ENCODE measurements at places on chromosomes 6 and 20.

DNA sequence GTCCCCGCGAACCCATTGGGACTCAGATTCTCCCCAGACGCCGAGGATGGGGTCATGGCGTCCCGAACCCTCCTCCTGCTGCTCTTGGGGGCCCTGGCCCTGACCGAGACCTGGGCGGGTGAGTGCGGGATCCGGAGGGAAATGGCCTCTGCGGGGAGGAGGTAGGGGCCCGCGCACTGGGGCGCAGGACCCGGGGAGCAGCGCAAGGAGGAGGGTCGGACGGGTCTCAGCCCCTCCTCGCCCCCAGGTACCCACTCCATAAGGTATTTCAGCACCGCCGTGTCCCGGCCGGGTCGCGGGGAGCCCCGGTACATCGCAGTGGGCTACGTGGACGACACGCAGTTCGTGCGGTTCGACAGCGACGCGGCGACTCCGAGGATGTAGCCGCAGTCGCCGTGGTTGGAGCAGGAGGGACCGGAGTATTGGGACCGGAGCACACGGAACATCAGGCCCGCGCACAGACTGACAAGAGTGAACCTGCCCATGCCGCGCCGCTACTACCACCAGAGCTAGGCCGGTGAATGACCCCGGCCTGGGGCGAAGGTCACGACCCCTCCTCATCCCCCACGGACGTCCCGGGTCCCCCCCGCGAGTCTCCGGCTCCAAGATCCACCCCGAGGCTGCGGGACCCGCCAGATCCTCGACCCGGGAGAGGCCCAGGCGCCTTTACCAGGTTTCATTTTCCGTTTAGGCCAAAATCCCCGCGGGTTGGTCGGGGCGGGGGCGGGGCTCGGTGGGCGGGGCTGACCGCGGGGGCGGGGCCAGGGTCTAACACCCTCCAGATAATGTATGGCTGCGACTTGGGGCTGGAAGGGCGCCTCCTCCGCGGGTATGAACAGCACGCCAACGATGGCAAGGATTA lies 15.7 kb upstream of the HLA-A start:
- DNase-seq, result peak; percentile 81

DNA sequence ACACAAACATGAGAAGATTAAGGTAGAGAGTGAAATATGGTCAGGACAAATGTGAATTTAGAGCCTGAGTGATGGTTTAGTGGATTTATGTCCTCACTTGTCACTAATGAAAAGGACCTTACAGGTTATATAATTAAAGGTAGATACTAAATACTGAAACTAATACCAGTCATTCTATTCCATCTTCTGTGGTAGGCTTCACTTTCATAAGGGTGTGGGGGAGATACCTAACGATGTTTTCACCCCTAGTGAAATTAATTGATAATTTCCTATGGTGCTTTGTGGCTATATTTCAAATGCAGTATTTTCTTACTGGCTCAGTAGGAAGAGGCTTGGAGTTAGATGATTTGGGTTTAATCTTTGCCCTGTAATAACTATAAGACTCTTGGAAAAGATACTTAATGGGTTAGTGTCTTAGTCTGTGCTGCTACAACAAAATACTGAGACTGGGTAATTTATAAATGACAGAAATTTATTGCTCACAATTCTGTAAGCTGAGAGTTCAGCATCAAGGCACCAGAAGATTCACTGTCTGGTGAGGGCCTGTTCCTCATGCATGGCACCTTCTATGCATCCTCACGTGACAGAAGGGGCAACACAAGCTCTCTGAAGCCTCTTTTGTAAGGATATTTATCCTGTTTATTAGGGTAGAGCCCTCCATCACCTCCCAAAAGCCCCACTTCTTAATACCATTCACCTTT lies 21.3 kb downstream of the RNF217 start:
- no peak for DNase-seq

DNA sequence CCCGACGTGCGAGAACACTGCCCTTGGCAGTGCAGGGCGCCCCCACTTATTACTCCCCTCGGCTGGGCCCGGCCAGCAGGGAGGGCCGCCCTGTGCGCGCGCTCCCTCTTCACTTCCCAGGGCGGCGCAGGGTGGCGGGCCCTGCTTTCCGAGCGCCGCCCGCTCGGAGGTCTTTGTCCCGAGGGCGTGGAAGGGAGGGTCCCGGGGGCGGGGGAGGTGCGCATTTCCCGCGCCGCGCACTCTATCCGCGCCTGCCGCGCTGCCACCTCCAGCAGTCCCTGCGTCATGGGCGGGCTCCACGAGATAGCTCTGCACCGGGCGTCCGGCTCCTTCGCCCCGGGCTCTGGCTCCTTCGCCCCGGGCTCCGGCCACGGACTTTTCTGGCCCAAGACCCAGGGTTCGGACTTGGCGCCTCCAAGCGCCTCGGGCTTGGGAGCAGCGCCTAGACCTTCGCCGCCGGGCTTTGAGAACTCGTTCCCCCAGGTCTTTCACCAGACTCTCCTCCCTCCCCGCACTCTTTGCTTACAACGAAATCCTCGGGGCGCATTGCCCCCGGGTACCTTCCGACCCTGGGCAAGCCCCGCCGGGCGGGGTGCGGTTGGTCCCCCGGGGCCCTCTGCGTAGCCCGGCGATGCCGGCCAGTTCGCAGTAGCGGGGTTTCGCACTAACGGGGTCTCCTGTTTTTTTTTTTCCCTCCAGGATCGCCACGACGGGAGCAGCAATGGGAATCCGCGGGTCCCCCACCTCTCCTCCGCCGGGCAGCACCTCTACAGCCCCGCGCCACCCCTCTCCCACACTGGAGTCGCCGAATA lies 1.6 kb downstream of the TFAP2C start:
- no peak for DNase-seq

DNA sequence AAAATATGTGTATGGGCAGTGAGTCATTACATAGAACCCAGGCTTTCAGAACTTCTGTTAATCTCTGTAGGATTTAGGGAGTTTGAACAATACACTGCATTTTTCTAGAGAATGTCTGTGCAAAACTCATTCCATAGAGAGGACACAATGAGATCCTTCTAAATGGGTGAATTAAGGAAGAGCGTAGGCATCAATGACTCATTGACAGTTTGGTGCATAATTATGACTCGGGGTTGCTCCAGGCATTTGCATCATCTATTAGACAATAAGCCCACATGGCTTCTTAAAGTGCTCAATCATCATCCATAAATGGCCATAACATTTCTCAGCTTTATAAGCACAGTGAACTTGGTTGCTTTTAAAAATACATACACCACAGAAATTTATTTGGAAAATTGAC lies 625.5 kb downstream of the CDH26 start:
- no peak for DNase-seq

- no peak for DNase-seq
Measured at GRCh38 chr6:131640576-131640975, 3.5 kb downstream of the ENPP3 start.

DNA sequence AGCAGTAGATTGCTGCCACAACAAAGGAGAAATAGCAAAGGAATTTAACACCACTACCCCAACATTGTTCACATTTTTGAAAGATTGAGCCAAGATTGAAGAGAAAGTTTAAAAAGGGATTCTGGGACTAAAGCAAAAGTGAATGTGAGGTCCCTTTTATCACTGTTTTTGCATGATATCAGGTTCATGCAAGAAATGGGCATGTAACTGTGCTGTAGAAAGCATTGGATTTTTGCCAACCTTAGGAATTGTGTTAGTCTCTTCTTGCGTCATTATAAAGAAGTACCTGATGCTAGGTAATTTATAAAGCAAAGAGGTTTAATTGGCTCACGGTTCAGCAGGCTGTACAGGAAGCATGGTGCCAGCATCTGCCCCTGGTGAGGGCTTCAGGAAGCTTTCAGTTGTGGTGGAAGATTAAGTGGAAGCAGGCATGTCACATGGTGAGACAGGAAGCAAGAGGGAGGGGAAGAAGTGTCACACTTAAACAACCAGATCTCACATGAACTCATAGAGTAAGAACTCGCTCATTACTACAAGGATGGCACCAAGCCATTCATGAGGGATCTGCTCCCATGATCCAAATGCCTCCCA lies 4.6 kb upstream of the GJB7 start:
- DNase-seq, result no peak

- DNase-seq, result no peak
Measured at GRCh38 chr6:159760602-159761057, 1.2 kb upstream of the ACAT2 start.

GRCh38 chr6:112203577-112204349 lies 50.6 kb downstream of the LAMA4 start:
- no peak for DNase-seq

GRCh38 chr6:104591573-104592334 lies 268.0 kb downstream of the HACE1 start:
- no peak for DNase-seq

GRCh38 chr6:2222275-2222842 lies 23.0 kb downstream of the GMDS start:
- no peak for DNase-seq

DNA sequence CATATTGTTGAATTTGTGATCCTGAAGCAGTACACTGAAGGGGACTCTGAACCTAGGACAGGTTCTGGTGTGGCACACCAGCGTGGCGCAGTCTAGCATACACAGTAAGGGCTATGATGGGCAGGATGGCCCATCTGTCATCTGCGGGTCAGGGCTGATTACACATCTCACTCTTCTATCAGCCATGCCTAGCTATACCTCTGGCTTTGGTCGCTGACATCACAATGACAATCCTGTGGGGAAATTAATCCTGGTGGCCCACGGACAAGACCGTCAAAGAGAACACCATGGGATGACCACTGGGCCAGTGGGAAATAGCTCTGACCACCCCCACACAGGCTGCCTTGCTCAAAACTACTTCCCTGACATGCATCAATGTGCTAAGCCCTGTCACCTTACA lies 2.8 kb downstream of the SNHG17 start:
- no peak for DNase-seq

- no peak for DNase-seq
Measured at GRCh38 chr20:23125625-23126191, 39.6 kb upstream of the CD93 start.

DNA sequence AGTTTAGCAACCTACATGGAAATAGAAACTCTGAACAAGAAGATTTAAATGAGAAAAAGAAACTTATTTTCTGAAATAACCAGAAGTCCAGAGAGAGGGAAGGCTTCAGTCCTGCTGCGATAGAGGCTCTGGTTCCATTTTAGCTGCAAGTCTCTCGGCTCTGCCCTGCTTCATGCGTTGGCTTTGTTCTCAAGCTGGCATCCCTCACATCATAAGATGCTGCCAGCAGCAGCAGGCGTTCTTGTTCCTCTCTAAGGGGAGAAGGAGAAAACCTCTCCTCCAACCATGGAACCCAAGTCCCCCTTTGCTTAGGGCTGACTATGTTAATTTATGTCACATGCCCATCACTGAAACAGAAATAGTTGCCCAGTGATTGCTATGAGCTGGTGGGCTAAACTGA lies 46.4 kb upstream of the PMEPA1 start:
- DNase-seq, result no peak
